ENCODE measurements at places on chromosomes 11 and 22. TPM values are rescaled to one million over a fixed set of nuclear protein-coding genes. Genes with fewer than 3 reads are reported as not detected.

- DNase-seq = no peak
Observed at GRCh38 chr11:69843529-69843921, 24.3 kb upstream of the FGF3 start.

DNA sequence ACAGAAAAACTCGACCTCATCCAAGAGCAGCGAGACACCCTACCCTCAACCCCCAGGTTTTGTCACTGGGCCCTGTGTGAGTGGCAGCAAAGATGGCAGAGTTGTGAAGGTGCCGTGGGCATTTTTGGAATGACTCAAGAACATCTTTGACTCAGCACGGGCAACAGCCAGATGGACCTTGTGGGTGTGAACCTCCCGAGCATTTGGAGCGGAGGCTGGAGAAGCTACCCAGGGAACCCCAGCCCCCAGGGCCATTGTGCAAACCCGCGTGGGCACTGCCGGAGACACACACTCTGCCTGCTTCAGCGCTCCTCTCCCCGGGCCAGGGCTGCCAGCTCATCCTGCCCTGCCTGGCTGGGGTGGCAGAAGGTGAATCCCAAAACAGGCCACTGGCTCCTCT lies 66.1 kb downstream of the PANX1 start:
- DNase-seq = no peak

- no peak for DNase-seq
Observed at GRCh38 chr11:46902694-46903093, 15.7 kb downstream of the LRP4 start.

- no peak for DNase-seq
Observed at GRCh38 chr11:2471048-2471803, 26.4 kb downstream of the KCNQ1 start.

DNA sequence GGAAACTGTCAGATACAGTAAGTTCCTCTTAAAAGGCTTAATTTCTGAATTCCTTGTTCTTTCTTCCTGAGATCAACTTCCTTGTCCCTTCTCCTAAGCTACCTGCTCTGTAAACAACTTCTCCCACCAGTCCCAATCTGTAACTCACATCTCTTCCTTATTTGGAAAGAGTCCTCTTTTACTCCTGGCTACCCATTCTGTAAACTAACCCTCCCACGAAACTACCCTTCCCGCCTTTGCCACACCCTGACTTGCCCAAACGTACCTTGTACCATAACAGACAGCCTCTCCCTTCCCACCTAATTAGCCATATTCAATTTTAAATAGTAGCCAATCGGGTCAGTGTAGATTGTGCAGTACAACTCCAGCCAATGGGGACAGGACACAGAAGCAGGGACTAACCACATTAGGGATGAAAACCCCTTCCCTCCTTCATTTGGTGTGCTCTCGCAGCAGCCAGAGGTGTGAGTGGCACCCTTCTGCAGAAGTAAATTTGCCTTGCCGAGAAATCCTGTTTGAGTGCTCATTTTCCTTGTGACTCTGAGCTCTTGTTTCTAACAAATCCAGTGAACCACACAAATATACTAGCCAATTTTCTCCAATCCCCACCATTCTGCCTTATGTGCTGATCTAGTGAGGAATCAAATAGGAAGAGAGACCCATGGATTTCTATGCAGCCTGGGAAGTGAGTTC lies 49.5 kb downstream of the ZNF280B start:
- no peak for DNase-seq

DNA sequence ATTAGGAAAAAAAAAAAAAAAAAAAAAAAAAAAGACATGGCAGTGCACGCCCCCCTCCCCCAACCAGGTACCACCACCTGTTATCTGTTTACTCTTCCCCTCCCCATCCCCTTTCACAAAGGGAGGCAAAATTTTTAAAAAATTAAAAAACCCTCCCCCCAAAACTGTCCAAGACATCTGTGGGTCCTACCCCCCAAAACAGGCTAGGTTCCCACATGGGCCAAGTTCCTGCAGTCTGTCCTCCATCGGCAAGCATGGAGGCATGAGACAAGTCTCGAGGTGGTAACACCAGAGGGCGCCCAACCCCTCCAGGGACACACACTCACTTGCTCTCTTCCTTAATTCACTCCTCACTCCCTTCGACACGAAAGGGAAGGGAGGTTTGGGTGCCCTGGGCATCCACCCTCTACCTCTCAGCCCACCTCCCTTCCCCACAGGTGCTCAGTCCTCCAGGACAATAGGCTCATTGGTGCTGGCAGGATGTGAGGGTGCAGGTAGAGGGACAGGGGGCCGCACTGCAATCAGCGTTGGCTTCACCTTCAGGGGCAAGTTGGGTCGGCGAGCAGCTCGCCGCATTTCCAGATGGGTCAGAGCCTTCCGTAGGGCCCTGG lies 2.2 kb upstream of the TUT1 start:
- DNase-seq = no peak

GRCh38 chr11:68480852-68481510 lies 20.4 kb downstream of the PPP6R3 start:
- peak; percentile 28 for DNase-seq

DNA sequence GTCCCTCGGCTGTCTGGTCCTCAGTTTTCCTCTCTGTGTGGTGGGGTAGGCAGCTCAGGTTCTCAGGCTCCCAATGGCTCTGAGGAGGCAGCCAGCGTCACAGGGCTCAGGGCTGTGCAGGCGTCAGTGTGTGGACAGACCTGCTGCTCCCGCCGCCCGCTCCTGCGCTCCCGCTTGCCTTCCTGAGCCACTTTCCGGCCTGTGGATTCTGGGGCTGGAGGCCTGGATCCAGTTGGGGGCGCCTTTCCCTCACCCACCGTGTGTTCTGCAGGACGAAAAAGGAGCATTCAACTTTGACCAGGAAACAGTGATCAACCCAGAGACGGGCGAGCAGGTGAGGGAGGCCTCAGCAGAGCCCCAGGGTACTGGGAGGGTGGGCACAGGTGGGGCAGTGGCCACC lies 14.7 kb downstream of the DPP3 start:
- DNase-seq = no peak

- no peak for DNase-seq
Observed at GRCh38 chr11:97995874-97996273, 1024.9 kb upstream of the CNTN5 start.

DNA sequence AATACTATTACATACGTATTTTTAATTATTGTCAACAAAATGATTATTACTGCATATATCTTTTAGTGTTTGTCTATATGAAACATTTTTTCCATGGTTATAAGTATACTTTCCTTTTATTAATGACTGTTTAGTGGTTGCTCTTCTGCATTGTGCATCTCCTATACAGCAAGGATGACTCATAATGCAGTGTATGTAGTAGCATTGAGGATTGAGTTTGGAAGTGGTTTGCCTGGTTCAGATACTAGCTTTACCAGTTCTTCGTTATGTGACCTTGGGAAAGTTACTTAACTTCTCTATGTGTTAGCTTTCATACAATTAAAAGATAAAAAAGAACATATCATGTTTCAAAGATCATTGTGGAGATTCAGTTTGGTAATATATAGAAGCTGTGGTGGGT lies 44.1 kb downstream of the CHORDC1 start:
- DNase-seq = no peak

Gene ANKK1
- polyA plus RNA-seq = 0.45 TPM
